HFFc6 (cell line): ENCODE measurements at places on chromosomes 11 and 22. TPM values are rescaled to one million over a fixed set of nuclear protein-coding genes. Genes with fewer than 3 reads are reported as not detected.

- no peak for DNase-seq
Measured at GRCh38 chr11:71253794-71254193, 1.4 kb upstream of the SHANK2 start.

GRCh38 chr22:46748908-46749675, 11.0 kb upstream of the CERK start:
- no peak for DNase-seq

GRCh38 chr11:35970445-35970844, 26.6 kb downstream of the LDLRAD3 start:
- DNase-seq, result no peak

GRCh38 chr11:114036147-114036811, 23.2 kb upstream of the ZBTB16 start:
- DNase-seq, result peak; percentile 28

DNA sequence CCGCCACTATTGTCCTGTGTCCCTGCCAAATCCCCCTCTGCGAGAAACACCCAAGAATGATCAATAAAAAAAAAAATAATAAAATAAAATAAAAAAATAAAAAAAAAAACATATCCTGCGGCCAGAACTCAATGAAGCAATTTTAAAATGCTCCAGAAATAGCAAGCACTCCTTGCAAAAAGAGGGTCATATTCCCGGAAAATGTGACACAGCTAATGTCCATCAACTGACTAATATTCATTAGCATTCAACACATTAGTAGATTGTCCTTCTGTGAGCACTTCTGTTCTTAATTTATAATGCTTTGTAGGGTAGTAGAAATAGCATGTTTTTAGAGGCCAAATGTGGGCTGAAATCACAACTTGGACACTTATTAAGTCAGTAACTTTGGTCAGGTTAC, 252.3 kb upstream of the SESN3 start:
- no peak for DNase-seq

- no peak for DNase-seq
Measured at GRCh38 chr11:72613977-72614376, 60.2 kb downstream of the PDE2A start.

- no peak for DNase-seq
Measured at GRCh38 chr11:78952890-78953289, 378.2 kb upstream of the NARS2 start.

HBG2 gene
- total RNA-seq, result not detected in 3 replicates

CST6 gene
- 0.83 to 1.0 TPM in 2 of 3 replicates, not detected in the other for total RNA-seq

ZFTA gene
- 19.4 to 22.5 TPM (median 20.3 TPM) in 3 replicates for total RNA-seq

GLYATL1 gene
- 0.20 to 0.61 TPM (median 0.33 TPM) in 3 replicates for total RNA-seq

ZBTB3 gene
- total RNA-seq, result 7.8 to 11.3 TPM (median 8.8 TPM) in 3 replicates

TMEM191B gene
- total RNA-seq, result 0.41 to 2.3 TPM (median 0.69 TPM) in 3 replicates

RASL10A gene
- not detected in 3 replicates for total RNA-seq
